ENCODE measurements at places on chromosomes 2 and 18.
A peak's percentile ranks its signal among the peaks of the same experiment; 100 is the strongest.

- no peak for DNase-seq
Measured at GRCh38 chr2:63058921-63059792, 8.5 kb downstream of the OTX1 start.

DNA sequence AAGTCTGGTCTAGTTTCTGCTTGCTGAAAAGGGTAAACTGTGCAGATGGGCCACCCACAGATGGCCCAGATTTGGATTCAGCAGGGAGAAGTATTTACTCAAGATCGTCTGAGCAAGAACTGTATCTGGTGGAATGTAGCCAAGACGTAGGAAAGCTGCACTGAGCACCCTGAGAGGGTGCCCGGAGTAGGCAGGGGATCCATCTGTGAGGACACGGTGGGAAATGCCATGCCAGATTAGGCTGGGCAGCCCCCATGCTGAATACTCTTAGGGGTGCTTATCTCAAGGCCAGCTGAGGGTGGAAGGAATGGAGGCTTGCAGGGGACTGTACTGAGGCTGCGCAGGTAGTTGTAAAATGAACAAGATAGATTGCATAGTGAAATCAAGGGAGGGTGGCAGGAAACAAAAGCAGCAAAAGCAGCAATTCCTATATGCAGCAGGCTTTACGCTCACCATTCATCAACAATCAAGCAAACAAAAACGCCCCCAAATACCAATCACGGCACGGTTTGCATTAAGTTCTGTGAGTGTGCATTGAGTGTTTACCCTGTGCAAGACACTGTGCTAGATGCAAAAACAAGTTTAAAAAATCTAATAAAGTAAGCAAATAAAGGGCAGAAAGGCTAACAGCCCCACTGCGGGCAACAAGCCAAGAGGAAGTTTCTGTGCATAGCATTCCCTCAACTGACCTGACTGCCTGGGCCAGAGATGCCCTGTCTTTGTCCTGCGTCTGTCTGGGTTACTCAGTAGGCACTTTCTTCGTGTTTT is 32.2 kb upstream of the LPIN2 start:
- DNase-seq: no peak

- peak; percentile 64 for DNase-seq
Measured at GRCh38 chr2:77519164-77519887, 2.9 kb downstream of the LRRTM4 start.

DNA sequence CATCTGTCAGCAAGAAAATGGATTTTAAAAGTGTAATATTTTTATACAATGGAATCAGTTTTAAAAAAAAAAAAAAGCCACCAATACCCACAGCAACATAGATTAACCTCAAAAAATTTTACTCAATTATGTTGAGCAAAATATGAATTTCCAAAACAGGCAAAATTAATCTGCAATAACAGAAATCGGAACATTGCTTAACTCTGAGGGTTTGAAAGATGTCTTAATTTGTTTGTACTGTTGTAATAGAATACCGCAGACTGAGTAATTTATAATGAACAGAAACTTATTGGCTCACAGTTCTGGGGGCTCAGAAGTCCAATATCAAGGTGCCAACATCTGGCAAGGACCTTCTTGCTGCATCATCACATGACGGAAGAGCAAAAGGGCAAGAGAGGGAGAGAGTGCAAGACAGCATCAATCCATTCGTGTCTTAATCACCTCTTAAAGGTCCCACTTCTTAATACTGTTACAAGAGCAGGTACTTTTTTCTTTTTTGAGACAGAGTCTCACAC is 31.8 kb upstream of the TNFAIP6 start:
- no peak for DNase-seq

DNA sequence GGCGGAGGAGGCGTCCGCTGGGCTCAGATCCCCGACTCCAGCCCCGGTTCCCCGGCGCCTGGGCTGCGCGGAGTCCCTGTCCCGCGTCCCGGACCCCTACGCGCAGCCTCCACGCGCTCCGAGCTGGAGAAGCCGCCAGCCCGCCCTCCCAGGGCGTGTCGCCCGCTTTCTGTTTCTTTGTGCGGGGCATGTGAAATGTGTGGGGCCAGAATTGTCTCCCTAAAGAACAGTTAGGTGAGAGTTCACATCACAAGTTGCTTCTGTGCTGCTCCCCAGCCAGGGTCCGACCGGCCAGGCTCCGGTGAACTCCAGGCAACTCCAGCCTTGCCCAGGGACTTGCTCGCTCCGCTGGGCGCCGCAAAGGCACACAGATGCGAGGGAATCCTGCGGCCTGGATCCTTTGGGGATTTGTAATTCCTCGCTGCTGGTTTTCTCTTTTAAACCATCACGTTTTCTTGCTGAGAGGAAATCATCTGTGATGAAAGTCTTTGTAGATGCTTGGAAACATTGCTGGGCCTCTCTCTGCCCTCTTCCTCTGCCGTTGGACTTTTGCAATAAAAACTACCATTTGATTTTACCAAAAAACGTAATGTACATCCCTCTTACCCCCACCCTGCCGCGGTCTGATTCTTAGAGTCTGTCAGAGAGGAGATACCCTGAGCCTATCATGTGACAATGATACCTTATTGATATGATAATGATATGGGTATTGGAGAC is 631 bp downstream of the GYPC start:
- no peak for DNase-seq

DNA sequence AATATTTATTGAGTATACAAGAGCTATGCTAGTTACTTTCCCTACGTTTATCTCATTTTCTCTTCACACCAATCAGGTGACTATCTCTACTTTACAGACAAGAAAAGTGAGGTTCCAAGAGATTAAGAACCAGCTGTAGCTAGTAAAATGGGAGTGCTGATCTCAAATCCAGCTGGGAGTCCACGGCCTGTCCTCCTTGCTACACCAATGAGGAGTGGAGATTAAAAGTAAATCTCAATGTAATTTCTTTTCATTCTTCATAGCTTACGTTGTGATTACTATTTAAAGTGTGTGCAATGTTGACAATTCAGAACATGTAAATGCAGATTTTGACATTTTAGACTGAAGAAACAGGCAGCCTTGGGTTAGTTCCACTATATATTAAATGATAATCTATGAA is 53.9 kb upstream of the NRP2 start:
- DNase-seq: no peak

DNA sequence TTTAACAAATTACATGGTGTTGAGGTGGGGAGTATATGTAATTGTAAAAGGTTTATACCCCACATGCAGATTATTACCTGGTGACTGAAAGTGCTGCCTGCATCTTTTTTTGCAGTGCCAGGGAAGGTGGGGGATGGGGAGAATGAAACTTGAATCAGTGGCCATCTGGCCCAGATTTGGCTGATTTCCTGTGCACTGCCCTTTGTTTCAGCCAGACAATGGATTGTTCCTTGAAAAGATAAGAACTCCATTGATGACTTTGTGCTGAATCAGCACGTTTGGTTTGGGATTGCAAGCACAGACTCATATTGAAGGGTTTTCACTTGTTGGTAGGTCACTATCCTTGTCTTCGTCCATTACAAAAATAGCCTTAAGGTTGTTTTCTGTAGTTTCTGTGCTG is 20.9 kb downstream of the GREB1L start:
- no peak for DNase-seq

- DNase-seq: no peak
Measured at GRCh38 chr2:199163613-199164458, 293.9 kb downstream of the SATB2 start.

DNA sequence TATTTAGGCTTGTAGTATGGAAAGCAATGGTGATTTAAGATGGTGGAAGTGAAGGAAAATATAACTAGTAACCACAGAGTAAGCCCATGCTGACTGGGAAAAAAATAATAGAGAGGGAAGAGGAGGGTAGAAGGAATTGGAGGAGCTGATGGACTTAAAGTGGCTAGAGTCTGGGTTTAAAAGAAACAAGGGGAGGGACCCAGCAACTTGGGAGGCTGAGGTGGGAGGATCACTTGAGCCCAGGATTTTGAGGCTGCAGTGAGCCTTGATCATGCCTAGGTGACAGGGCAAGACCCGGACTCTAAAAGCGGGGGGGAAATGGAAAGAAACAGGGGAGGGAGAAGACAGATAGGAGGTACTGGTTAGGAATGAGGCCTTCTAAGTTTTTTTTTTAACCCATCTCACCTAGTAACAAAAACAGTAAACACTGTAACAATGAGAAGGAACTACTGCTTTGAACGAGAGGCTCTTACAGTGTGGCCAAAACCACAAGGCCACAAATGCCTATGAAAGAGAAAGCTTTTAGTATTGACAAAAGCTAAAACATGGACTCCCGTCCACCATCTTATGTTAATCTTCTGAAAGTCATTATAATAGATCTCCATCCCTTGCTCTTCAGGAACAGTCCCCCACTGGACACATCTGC is 26.6 kb downstream of the METTL8 start:
- no peak for DNase-seq

GRCh38 chr2:26849056-26849999 is 1.4 kb downstream of the DPYSL5 start:
- peak; percentile 33 for DNase-seq

DNA sequence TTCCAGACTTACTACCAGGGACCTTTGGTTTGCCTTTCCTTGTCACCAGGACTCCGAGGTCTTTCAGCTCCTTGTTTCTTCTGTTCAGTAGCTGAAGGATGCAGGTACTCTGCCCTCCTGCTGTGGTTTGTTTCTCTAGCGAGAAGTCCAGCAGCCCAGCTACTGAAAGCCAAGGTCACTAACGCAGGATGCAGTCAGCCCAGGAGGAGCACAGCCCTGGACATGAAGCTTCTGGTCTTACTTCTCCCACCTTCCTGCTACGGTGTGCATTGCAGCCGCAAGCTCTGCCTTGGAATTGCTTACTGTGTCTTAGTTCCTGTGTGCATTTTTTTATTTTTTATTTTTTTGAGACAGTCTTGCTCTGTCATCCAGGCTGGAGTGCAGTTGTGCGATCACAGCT is 62.4 kb downstream of the DGKD start:
- no peak for DNase-seq

DNA sequence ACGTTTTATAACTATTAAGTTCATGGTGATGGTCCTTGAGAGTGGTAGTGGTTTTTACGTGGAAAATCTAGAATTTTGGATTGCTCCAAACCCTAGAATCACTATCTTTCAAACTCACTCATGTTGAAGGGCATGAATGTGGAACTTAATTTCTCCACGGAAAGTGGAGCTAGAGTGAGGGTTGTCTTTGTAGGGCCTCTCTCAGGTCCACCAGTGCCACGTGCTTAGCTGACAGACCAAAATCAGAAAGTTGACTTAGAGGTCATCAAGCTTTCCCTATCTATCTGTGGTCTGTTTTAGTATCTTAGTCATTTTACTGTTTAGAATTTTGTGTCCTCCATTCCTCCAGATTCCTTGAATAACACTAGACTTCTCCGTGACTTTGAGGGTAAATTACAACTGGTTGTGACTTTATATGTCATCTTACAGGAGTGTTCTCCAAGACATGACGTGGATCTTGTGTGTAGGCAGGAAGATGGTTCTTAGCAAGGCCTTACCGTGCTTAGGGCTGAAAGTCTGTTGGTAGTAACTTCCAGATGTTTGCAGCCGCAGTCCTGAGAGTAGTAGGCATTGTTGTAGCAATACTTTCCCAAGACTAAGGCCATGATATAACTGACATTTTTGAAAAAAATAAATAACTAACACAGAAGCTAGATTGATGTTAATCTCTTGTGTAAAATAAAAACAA is 26.8 kb downstream of the DIS3L2 start:
- DNase-seq: no peak

DNA sequence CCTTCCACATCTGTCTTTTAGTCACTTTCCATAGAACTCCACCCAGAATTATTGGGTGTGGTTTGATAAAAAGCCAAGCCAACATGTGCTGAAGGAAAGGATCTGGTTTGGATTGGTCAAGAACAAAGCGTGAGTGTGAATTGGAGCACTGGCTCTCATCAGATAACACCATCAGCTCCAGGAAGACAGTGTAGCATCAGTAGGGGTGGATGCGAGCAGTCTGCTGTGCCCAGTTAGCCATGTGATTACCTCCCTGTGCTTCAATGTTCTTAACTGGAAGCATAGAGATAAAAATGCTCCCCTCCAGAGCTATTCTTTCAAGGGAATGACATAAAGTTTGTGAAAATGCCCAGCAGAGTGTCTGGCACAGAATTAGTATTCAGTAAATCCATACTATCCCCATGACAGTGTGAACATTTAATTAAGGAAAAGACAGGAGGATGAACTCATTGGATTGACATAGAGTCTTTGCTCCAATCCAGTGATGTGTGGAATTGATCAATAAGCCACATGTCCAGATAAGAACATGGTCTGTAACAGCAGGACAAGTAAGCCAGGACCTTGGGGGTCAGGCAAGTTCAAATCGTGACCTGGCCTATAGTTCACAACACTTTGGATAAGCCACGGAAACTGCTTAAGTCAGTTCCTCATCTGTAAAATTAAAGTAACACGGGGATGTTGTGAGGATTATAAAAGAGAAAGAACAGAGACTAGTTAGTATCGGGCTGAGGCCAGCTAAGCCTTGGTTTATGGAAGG is 68.0 kb downstream of the FAM124B start:
- no peak for DNase-seq

- no peak for DNase-seq
Measured at GRCh38 chr18:26919627-26920026, 54.1 kb upstream of the AQP4 start.

DNA sequence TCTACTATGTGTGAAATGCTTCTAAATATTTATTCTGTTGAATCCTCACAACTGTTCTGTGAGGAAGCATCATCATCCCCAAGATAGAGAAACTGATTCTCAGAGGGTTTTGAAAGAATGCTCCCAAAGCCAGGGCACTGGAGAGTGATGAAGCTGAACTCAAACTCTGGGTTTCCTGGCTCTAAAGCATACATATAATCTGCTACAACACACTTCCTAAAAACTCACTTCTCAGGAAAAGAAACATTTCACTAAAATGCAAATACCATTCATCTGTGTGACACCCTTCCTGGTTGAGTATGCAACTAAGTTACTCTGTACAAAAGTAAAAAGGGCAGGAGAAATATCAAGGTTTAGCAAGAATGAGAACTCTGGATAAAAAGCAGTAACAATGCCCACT is 58.6 kb downstream of the GRB14 start:
- DNase-seq: no peak

DNA sequence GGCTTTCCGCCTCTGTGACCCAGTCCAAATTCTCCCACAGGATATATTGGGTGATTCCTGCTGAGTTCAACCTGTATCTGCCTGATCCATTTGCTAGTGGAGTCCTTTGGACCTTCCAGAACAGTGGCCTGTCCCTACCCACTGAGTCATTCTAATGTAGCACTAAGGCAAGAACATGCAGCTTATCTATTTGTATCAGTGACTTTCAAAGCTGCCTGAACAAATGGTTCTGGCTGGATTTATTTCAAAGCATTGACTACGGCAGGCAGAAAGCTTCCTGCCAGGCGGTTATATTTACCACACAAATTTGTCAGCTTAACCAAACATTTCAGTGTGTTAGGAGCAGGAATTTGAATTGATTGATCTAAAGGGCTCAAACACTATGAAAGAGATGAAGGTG is 613.4 kb downstream of the DCC start:
- no peak for DNase-seq

GRCh38 chr2:196144513-196145126 is 26.8 kb downstream of the STK17B start:
- no peak for DNase-seq

- DNase-seq: no peak
Measured at GRCh38 chr18:79367989-79368388, 27.7 kb upstream of the NFATC1 start.

GRCh38 chr2:55441280-55441892 is 21.7 kb upstream of the CCDC88A start:
- no peak for DNase-seq

Data from posterior cingulate gyrus (tissue), 11 donors.